ENCODE measurements at places on chromosomes 16 and 17. TPM values are rescaled to one million over a fixed set of nuclear protein-coding genes. Genes with fewer than 3 reads are reported as not detected.

Gene G6PC1
- 0.40 TPM for total RNA-seq

Gene NPIPB9
- total RNA-seq, result 3.4 TPM

GRCh38 chr17:76145231-76146052 lies 4.4 kb upstream of the FOXJ1 start:
- DNase-seq, result no peak

DNA sequence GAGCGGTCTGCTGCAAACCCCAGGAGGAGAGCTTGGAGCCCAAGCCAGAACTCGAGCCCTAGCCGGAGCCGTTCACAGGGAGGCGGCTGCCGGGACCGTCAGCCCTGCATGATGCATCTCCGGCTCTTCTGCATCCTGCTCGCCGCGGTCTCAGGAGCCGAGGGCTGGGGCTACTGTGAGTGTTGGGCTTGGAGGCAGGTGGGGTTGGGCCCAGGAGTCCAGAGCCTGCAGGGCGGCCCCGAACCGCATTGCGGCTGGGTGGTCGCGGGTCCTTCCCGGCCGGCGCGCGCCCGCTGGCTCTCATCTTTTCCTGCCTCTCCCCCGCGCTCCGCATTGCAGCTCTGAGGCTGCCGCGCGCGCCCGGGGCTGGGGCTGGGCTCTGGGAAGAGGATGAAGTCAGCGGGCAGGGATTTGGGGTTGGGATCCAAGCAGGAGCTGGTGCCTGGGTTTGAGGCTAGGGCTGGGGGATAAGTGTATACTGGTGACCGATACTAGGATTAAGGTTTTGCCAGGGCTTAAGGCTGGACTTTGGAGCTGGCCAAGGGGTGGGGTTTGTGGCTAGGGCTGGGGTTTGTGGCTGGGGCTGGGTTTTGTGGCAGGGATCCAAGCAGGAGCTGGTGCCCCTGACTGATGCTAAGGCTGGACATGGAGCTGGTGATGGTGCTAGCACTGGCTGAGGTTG lies 532 bp downstream of the CNTNAP1 start:
- peak; percentile 72 for DNase-seq

- DNase-seq, result no peak
Observed at GRCh38 chr17:39118674-39119419, 32.6 kb downstream of the PLXDC1 start.

Gene OR3A3
- not detected for total RNA-seq

Gene TBX6
- total RNA-seq, result 1.6 TPM

- peak; percentile 28 for DNase-seq
Observed at GRCh38 chr17:42442196-42442565, 16.5 kb upstream of the ATP6V0A1 start.

GRCh38 chr17:77356690-77357201 lies 216.0 kb downstream of the SEC14L1 start:
- peak; percentile 17 for DNase-seq

DNA sequence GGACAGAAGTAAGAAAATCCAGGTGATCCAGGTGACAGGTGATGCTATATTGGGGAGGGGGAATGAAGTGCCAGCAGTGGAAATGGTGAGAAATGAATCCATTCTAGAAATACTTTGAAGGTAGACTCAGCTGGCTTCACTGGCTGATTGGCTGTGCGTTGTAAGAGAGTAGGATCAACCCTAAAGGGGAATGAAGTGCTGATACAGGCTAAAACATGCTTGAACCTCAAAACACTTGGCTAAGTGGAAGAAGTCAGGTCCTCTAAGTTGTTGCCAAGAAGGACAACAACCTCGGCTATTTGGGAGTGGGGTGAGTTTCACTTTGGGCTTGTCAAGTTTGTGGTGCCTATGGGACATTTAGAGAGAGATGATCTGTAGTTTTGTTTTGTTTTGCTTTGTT lies 24.1 kb upstream of the SCNN1B start:
- DNase-seq, result no peak

DNA sequence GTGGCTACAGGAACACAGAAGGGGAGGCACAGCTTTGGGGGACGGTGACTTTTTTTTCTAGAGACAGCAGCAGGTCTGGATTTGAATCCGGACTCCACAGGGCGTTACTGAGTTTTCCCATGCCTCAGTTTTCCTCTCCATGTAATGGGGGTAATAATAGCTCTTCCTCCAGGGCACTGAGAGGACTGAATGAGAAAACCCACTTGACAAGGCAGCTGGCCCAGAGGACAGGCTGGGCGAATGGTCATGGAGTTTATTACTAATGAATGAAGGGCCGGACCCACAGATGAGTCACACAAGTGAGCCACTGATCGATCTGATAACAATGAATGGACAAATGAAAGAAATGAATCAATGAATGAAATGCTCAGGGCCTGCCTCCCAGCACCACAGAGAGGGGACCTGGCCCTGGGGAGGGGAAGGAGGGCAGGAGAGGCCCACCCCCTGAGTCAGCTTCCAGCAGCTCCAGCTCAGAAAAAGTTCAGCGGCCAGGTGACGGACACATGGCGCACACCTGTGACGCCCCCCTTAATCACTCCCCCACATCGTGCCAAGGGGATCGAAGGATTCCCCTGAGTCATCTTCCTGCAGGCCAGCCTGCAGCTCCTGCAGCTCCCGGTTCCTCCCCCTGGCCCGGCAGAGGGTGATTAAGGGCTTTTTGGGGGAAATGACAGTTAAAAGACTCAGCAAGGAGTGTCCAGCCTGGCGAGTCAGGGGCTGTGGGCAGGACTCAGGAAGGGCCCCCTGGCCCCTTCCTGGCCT lies 54.3 kb downstream of the SOCS1 start:
- DNase-seq, result no peak

Gene MTMR4
- total RNA-seq, result 43.5 TPM

GRCh38 chr17:66191593-66192377 lies at the start of gene CEP112:
Gene CEP112 (minus strand): TSS chr17:66192133.
- peak; percentile 77 for DNase-seq

GRCh38 chr17:28474111-28474531 lies 677 bp downstream of the SLC13A2 start:
- no peak for DNase-seq

DNA sequence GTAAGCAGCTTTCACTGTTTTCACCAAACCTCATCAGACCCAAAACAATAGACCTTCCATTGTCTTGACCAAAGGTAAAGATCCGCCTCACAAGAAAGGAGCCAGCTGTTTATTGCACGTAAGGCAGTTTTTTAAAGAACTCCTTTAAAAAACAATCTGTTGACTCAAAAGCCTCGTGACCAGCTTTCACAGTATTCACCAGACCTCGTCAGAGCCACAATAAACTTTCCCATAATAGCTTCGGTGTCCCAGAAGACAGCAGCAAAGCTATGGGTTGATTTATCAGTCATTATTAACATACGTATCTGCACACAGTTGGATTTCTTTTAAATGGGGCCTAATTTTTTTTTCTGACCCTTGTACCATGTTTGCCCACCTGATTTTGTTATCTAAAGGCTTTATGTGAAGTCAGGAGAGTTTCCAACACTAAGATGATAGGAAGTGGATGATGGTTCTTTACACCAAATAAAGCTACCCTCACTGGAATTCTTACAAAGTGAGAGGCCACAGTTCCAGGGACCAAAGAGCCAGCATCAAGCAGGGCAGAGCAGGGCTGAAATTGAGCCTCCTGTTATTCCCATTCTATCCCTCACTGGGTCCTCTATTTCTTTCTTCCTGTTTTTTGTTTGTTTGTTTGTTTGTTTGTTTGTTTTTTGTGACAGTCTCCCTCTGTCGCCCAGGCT lies 17.6 kb upstream of the HELZ start:
- DNase-seq, result peak; percentile 24

Gene FN3K
- 46.9 TPM for total RNA-seq

GRCh38 chr17:34347063-34347462 lies 9.2 kb upstream of the CCL13 start:
- no peak for DNase-seq

Gene GSDMA
- total RNA-seq, result 0.17 TPM

- DNase-seq, result no peak
Observed at GRCh38 chr16:7404217-7404616, 71.6 kb downstream of the RBFOX1 start.

- DNase-seq, result no peak
Observed at GRCh38 chr17:56995766-56996165, 17.8 kb downstream of the SCPEP1 start.

GRCh38 chr17:17783825-17784656 lies 52.7 kb downstream of the SREBF1 start:
- DNase-seq, result peak; percentile 50

DNA sequence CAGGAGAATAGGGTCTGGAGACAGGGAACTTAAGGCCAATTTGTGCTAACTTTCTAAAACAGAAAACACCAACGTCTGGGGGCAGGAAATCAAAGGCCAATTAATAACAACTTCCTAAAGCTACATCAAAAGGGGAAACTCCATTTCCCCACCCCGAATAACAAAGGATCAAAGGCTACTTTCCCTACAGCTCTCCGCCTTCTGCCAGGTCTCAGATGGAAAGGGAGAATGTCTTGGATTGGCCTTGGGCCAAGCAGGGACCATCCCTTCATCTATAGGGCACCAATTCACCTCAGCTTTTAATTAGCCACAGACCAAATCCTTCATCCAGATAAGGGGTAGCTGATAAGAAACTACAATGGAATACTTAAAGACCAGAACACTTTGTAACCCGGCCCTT lies 116.9 kb upstream of the ZKSCAN2 start:
- DNase-seq, result no peak

DNA sequence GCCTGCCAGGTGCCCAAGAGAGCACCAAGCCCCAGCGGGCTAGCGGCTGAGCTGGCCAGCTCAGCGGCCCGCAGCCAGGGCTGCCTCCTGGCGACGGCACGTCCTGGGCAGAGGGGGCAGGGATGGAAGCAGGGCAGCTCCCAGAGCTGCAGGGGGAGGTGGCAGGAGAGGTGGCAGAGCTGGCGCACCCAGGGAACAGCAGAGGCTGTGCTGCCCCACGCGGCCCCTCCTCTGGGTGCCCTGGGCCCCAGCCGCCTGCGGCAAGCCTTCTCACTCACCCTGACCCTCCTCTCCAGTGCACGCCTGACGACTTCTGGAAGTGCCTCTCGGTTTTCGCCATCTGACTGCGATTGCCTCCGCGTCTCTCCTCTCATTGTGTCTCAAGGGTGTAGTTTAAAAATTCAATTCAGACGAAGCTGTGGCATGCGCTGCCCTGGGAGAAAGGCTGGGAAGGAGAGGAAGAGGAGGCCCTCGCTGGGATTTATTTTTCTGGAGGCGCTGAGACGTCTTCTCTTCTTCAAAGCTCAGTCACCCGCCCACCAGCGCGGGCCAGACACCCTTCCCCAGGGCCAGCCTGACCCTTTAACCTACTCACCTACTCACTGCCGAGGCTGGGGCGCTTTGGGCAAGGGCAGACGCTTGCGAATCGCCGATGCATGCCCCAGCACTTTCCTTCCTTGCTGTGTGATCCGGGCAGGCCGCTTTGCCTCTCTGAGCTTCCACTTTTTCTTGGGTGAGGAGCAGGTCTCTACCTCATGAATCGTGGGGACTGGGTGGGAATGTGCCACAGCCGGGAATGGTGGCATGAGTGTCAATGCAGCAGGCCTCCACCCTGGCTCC lies 24.9 kb downstream of the GSE1 start:
- DNase-seq, result no peak

Gene ZG16B
- 62.1 TPM for total RNA-seq

DNA sequence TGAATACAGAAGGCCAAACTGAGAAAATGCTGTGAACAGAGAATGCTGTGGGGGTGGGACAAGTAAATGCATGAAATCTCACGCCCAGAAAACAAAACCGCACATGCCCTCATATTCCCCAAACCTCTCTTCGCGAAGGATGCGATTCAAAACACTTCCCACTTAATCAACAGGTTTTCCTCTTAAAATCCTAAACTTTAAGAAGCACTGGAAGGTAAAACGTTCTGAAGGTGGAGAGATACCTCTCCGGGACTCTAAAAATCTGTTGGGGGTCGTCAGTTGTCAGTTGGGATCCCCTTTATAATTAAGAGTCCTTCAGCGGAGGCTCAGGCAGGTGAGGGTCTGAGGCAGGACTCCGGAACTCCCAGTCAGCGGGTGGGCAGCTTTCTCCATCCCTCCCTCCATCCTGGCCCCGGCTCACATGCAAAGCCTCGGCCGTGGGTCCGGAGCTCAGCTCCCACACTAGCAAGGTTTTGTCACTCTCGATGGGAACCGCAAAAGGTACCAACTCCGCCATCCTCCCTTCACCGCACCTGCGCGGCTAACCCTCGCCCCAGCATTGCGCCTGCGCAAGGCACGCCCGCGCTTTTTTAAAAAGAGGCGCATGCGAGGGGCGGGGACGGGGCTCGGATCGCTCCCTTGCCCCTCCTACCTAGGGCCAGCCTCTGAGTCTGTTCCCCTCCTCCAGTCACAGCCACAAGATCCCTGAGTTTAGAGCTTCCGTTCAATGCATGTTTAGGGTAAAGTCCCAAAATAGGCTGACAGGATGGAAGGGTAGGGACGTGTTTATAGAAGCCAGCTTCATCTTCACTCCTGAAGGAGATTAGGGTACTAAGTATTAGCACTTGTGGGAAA lies at the start of gene RDM1:
Gene RDM1 (minus strand): TSS at position 563 of the 855 bp plus-strand sequence. CDS start 46 bp downstream, at position 517.
- peak; percentile 88 for DNase-seq

DNA sequence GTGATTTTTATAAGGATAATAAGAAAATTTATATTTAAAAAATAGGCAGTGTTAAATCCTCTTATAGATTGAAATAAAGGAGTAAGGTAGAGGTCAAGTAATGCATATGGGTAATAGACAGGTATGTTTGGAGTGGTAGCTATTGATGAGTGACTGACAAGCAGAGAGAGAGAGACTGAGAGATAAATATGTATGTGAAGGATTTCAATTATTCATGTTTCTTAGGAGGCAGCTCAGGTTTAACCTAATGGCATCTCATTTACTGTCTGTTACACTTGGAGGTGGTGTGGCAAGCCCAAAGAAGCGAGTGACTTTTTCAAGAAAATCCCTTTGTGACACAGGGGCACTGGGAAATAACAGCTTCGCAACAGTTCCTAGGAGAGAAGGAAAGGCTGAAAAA lies 120.2 kb downstream of the KIF2B start:
- DNase-seq, result no peak

DNA sequence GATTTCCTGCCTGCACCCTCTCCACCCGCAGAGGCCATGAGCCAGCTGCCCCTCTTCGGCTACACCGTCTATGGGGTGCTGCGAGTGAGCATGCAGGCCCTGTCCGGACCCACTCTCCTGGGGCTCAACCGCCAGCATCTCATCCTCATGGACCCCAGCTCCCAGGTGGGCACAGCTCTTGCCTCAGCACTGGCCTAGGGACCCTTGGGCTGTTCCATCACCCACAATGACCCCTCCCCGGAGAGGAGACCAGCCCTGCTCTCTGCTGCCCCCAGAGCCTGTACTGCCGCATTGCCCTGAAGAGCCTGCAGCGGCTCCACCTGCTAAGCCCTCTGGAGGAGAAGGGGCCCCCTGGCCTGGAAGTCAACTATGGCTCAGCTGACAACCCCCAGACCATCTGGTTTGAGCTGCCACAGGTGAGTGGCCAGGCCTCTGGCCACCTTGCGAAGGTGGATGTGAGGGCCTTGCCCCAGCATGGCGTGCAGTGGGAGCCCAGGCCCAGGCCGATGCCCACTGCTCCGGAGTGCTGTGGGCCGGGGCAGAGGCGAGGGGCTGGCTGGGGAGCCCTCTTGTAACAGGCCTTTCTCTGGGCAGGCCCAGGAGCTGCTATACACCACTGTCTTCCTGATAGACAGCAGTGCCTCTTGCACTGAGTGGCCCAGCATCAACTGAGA lies 7.3 kb upstream of the SMIM5 start:
- no peak for DNase-seq

Gene CCL11
- total RNA-seq, result 0.25 TPM

- DNase-seq, result no peak
Observed at GRCh38 chr16:65373097-65373496, 251.2 kb upstream of the CDH11 start.

Gene GFAP
- 0.20 TPM for total RNA-seq

Gene BAHCC1
- total RNA-seq, result 12.5 TPM

- DNase-seq, result no peak
Observed at GRCh38 chr16:58501242-58502131, 1.5 kb downstream of the NDRG4 start.

GRCh38 chr17:38704606-38705522 lies at the start of gene MLLT6:
Gene MLLT6 (plus strand): TSS chr17:38705273. CDS start chr17:38705633, 360 bp downstream.
- peak; percentile 76 for DNase-seq

Gene ABCA5
- total RNA-seq, result 20.8 TPM

All from colonic mucosa (tissue), 4 donors.